ENCODE measurements at places on chromosomes 3 and 15. TPM values are rescaled to one million over a fixed set of nuclear protein-coding genes. Genes with fewer than 3 reads are reported as not detected.

FEZF2 gene
- total RNA-seq: not detected

C3orf70 gene
- total RNA-seq: 7.6 TPM

BMF gene
- total RNA-seq: 24.7 TPM

CCDC51 gene
- 6.6 TPM for total RNA-seq

GXYLT2 gene
- total RNA-seq: 43.7 TPM

TMEM158 gene
- 3.8 TPM for total RNA-seq

ARNT2 gene
- 19.8 TPM for total RNA-seq

STAB1 gene
- 114 TPM for total RNA-seq

ACTC1 gene
- 2.9 TPM for total RNA-seq

DPPA2 gene
- not detected for total RNA-seq

ARGFX gene
- total RNA-seq: not detected

DZIP1L gene
- total RNA-seq: 17.9 TPM

GRAMD2A gene
- 8.5 TPM for total RNA-seq

MAP2K1 gene
- 34.3 TPM for total RNA-seq

Data from ovary (tissue), 10 donors.